Iris pigment epithelial cell (primary cell): ENCODE measurements at places on chromosomes 2 and 18.

GRCh38 chr2:217606296-217606695 is 396.5 kb downstream of the TNS1 start:
- DNase-seq = no peak

GRCh38 chr2:104766683-104767082 is 87.2 kb upstream of the POU3F3 start:
- peak; percentile 41 for DNase-seq

- DNase-seq = peak; percentile 31
These were observed 41.7 kb upstream of the PLA2R1 start for GRCh38 chr2:160104115-160104514.

- DNase-seq = no peak
These were observed 345.8 kb downstream of the TDRD15 start for GRCh38 chr2:21469564-21469963.

GRCh38 chr2:132550946-132551345 is 119.1 kb downstream of the LYPD1 start:
- peak; percentile 24 for DNase-seq

DNA sequence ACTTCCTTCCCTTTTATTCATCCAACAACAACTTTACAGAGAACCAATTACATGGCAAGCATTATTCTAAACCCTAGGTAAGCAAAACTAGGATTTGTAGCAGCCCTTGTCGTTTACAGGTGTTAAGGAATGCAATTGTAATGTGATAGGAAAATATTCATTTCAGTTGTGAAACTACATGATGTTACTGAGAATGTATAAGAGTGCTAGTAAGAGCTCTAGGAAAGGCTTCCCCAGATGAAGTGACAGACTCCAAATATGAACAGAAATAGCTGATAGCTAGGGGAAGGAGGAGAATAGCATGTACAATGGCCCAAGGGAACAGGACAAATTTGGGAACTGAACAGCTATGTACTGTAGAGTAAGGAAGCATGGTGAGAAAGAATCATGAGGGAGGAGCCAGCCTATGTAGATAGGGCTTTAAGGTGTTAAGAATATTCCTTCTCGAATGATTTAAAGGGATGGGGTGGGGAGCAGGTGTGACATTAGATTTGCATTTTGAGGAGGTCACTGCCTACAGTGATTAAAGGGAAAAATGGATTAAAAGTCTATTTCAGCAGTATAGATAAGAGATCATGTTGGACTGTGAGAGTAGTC is 31.7 kb downstream of the RPE start:
- no peak for DNase-seq

GRCh38 chr2:111662771-111663470 is 221.1 kb downstream of the ANAPC1 start:
- DNase-seq = peak; percentile 64

DNA sequence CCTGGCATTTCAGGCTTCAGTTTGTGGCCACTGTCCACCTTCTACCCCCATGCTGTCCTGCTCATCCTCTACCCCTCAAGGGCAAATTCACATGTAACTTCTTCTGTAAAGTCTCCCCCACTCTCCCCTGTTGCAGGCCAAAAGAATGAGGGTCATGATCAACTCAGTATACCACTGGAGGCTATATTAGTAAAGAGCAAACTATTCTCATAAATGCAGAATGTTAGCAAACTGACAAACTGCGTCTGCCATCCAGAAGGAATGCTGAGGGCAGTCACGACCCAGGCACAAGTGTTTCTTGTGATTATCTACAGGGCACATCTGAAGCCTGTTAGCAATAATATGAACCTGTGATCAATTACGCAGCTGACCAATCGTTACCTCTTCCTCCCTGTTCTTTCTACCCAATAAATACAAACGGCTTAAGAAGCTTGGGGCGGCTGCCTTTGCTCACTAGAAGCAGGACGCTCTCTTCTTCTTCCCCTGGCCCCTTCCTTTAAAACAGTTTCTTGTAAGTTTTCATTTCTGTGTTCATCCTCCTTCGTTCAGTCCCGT is 58.3 kb downstream of the SEPTIN10 start:
- no peak for DNase-seq

DNA sequence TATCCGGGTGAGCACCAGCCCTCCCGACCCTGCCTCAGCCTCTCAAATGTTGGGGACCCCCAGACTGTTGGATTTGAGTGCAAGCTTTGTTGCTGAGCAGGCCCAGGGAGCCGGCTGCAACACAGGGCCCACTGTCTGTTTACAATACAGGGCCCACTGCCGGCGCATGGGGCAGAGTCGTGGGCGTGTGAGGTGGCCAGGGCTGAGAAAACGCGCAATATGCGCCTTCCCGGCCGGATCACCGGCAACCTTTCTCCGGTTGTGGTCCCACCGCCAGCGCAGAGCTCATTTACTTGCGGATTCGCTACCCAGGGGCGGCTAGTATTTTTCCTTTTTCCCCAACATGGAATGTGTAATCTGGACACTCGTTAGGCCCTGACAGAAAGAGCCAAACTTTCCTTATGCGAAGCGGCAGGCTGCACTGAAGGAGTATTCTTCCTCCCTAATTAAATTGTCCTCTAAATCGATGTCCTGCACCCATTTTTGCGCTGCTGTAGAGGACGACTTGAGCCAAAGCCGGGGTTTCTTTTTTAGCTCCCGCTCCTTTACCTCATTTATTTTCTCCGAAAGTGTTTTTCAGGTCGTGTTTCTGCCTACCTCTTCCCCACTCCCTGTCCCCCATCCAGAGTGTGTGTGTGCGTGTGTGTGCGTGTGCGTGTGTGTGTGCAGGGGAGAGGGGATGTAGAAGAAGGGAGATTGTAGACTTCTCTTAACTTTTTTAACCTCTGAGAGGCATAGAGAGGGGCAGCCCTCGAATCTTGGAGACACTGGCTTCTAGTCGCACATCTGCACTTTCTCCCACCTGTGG is 2.7 kb downstream of the OTX1 start:
- no peak for DNase-seq

- no peak for DNase-seq
These were observed 135.4 kb downstream of the PHLPP1 start for GRCh38 chr18:62850619-62851306.

DNA sequence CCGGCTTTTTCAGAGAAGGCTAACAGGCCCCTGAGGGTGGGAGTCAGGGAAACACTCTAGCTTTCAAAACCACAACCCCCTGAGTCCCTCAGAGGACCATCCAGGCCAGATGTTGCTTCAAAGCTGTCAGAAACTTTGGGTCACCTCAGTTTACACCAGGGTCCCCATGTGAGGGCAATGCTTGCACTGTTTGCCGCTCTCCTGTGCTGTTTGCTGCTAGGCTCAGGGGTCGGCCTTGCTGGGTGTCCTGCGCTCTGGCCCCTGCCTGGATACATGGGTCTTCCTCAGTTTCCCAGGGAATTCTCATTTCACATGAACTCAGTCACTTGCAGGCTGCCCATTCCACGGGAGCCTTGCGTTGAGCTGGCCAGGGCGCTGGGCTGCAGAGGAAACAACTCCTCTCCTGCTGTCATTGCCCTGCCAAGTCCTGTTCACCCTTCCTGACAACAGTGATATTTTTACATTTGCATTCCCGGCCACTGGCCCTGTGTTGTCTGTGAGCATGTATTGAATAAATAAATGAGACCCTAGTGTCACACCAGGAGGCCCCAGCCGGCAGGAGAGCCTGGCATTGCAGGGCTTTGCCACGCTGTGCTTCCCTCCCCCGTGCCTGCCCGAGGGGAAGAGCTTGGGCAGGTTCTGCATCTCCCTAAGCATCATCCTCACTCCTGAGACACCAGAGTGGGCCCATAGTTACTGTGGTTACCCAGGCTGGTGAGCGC is 73.2 kb upstream of the RAB6C start:
- DNase-seq = no peak

- DNase-seq = no peak
These were observed 70.9 kb downstream of the DDX1 start for GRCh38 chr2:15662579-15662978.

GRCh38 chr2:75846683-75847190 is 136.0 kb upstream of the GCFC2 start:
- DNase-seq = no peak
